ENCODE measurements at places on chromosomes 13 and 19.

DNA sequence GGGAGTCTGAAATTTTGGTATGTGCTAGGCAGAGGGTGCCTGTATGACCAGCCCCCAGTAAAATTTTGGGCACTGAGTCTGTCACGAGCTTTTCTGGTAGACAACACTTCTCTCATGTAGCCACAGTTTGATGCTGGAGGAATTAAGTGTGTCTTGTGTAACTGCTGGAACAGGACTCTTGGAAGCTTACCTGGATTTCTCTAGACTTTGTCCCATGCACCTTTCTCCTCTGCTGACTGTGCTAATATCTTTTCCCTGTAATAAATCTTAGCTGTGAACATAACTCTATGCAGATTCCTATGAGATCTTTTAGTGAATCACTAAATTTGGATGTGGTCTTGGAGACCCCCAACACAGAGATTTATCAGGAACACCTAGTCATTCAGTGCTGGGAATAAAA, 13.8 kb downstream of the RNF6 start:
- DNase-seq: no peak

DNA sequence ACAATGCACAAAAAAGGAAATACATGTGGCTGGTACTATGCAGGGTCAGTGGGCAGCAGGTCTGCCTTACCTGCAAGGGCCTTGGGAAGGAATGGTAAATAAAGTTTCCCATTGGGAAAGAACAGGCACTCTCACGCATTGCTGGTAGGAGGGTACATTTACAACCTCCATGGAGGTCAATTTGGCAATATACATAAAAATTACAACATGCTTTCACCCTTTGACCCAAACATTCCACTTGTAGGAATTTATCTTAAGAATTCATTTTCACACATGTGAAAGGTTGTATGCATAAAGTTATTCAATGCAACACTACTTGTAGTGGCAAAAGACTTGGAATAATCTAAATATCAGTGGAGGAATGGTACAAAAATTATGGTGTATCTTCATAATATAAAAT, 216.4 kb downstream of the DLEU7 start:
- DNase-seq: no peak

DNA sequence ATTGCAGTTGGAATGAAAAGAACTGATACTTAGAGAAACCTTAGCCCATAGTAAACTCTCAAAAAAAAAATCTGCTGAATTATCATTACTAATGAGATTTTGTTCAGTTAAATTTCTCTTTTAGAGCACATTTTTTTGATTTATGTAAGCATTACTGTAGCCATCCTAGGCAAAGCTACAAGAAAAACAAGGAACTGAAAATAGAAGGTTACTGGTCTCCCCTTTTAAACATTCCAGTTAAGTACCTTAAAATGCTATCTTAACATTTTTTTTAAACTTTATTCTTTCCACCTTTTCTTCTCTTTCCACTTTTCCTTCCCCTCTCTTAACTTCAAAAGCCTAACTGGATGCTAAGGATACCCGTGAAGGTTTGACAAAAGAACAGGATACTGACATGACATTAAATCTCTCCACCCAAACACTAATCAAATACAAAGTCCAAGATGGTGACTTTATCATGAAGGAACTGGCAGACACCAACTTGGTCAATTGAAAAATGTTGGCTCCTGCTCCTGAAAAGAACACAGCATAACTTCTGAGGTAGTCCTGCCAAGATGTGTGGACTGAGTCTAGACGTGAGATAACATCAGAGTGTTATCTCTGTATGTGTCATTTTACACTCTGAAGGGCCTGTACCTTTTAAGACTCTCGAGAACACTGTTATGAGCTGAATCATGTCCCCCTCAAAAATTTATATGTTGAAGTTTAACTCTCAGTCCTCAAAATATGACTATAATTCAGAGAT, 29.5 kb upstream of the SACS start:
- DNase-seq: no peak

DNA sequence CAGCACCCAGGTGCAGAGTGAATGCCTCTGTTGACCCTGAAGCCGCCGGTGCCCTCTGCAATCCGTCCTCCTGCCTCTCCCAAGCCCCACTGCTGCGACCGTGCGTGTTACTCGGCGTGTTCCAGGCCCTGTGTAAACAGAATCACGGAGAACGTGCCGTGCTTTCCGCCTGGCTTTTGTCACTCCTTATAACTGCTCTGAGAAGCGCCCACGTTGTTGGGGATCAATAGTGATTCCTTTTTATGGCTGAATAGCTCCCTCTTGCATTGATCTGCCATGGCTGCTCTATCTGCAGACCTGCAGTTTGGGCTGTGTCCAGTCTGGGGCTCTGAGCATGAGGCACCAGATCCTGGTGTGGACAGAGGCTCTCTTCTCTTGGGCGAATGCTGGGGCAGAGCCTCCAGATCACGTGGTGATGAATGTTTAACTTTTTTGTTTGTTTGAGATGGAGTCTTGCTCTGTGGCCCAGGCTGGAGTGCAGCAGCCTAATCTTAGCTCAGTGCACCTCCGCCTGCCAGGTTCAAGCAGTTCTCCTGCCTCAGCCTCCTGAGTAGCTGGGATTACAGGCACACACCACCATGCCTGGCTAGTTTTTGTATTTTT, 15.8 kb downstream of the ADPRHL1 start:
- DNase-seq: no peak

DNA sequence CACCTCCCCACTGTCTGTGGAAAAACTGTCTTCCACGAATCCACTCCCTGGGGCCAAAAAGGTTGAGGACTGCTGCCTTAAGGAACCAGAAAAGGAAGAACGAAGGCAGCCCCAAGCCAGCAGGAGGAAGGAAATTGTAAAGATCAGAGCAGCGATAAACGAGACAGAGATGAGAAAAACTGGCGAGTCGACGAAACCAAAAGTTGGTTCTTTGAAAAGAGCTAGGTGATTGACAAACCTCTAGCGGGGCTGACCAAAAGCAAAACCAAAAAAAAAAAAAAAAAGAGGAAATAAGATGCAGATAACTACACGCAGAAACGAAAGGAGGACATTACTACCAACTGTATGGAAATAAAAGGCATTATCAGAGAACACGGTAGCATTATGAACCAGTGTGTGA, 76.9 kb downstream of the GADD45B start:
- DNase-seq: no peak

- DNase-seq: no peak
Observed at GRCh38 chr19:2484178-2484937, 8.4 kb downstream of the GADD45B start.

DNA sequence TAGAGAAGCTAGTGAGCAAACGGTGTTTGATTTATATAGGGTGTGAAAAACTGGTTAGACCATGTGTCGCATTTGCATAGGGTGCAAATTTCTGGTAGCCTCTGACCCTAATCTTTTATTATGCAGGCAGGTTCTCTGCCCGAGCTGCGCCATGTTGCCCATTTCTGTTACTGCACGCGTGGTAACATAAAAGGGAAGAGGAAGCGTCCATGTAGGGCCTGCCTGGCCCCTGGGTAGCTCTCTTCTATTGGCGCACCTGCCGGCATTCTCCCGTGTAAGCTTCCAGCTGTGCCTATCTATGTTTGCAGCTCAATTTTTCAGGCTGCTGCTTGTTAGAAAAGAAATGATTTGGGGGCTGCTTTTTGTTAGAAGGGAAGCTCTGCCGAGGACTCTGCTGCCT, 14.0 kb upstream of the CD70 start:
- DNase-seq: no peak

GRCh38 chr19:42412661-42413076, 14.5 kb downstream of the LIPE start:
- DNase-seq: no peak

GRCh38 chr19:47716270-47716937, 3.2 kb downstream of the EHD2 start:
- DNase-seq: no peak

DNA sequence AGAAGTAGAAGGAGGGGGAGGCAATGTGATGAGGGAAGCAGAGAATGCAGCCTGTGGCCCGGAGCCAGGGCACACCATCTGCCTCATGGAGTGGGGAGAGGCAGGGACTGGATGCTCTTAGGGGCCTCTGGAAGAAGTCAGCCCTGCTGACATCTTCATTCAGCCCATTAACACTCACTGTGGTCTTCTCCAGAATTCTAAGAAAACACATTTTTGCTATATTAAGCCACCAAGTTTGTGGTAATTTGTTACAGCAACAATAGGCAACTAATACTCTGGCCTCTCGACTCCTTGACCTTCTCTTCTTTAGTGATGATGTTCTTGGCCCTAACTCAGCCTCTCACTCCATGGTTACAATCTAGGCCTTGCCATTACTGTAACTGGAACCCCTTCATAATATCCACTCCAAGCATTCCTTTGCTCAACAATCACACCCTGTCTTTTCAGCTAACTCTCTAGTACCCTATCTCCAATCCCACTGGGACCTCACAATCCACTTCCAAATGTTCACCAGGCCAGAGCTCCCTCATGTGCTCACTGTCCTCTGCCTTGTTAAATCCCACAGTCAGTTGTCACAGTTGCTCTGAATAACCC, 98.5 kb downstream of the MIPEP start:
- DNase-seq: no peak

DNA sequence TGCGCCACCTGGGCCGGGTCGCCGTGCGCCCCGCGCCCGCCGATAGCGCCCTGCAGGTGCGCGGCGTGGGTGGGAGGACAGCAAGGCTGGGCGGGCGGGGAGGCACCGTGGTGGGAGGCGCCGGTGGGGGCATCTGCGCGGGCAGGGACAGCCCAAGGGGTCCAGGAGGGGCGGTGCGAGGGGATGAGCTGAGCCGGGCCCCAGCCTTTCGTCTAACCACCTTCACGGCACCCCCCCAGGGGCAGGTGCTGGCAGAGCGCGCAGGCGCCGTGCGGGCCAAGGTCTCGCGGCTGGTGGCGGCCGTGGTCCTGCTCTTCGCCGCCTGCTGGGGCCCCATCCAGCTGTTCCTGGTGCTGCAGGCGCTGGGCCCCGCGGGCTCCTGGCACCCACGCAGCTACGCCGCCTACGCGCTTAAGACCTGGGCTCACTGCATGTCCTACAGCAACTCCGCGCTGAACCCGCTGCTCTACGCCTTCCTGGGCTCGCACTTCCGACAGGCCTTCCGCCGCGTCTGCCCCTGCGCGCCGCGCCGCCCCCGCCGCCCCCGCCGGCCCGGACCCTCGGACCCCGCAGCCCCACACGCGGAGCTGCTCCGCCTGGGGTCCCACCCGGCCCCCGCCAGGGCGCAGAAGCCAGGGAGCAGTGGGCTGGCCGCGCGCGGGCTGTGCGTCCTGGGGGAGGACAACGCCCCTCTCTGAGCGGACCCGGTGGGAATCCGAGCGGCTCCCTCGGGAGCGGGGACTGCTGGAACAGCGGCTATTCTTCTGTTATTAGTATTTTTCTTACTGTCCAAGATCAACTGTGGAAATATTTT, 3.1 kb downstream of the KISS1R start:
- no peak for DNase-seq

- DNase-seq: peak; percentile 89
Observed at GRCh38 chr13:21673789-21674489, 3.1 kb downstream of the FGF9 start.

DNA sequence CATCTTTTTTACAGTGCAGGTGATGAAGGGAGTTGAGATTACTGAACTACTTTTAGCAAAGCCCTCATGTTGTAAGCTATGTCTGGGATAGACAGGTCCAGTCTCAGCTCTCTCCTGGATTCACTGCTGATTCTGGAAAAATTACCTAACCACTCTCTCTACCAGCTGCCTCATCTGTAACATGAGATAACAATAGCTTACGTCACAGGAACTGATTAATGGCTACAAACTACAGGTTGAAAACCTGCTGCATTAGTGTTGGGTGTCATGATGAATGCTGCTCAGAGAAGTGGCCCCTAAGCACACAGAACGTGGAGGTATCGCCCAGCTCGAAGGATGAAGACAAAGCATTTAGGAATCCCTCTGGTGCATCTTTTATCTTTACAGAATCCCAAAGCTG, 277.8 kb downstream of the ABCC4 start:
- no peak for DNase-seq

DNA sequence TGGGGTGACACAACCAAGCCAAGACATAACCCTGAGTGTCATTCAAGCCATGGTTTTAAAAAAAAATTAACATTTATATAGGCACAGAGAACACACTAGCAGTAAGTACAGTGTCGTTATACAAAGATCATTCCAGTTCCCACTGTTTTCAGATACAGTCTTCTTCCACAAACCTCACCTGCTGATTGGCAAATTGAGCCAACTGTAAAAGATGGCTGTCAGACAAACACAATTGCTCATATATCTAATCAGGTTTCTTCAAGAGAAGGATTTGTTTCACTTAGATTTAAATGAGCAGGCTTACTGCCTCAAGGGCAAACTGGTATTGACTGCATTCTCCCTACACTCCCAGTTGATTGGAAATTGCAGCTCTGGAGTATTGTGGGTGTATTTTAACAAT, 308.9 kb downstream of the RBM26 start:
- DNase-seq: no peak

GRCh38 chr13:81305928-81306327, 965.0 kb upstream of the SPRY2 start:
- DNase-seq: no peak

DNA sequence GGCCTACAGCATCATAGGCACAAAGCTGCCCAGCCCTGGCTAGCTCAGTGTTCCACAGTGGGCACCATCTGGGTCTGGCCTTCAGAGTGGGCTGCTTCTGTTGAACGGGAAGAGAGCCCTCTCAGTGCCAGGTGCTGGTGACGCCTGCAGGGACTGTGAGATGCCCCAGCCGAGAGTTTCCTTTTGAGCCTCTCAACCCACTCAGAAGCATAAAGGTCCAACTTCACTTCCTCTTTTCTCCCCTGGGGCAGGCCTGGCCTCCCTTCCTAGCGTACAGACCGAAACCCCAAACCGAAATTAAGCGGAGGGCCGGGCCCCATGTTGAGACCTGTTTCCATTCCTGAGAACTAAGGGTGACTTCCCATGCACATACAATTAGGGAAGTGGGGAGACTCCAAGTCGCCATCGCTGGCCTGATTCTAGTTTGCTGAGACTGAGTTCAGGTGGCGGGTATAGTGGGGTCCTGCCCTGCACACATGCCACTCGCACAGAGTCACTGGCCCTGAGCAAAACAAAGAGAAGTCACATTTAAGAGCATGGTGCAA, 6.9 kb downstream of the RAB8A start:
- no peak for DNase-seq

GRCh38 chr19:39104186-39104596, 20.0 kb downstream of the ACP7 start:
- no peak for DNase-seq

All from esophagus muscularis mucosa (tissue), 4 donors.